ENCODE measurements at places on chromosomes 6 and 20.

- DNase-seq: no peak
Measured at GRCh38 chr20:34431168-34431567, 68.1 kb downstream of the ITCH start.

- DNase-seq: no peak
Measured at GRCh38 chr6:34657037-34657306, 39.6 kb downstream of the ILRUN start.

GRCh38 chr6:135088281-135088680 is 33.7 kb upstream of the HBS1L start:
- DNase-seq: no peak

DNA sequence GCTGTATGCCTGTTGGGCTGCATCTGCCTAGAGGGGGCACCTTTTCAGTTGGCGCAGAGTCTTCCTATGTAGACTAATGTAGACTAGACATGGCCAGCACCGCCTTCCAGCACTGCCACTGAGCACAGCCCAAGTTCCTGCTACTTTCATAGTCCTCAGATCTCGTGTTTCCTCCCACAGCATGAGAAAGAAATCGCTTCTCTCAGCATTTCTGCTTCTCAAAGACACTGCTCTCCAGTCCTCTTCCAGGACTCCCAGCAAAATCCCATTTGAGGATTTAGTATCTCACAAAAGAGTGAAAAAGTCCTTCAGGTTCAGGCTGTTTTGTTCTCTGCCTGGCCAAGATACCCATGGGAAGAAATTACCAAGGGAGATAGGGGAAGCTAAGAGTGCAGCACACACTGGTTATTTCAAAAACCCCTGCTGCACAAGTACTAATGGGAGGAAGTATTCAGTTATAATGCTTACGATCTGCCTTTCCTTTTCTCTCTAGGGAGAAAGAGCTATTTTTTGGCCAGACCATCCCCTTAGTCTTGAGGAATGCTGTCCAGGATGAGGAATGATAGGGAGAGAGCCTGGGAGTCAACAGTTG is 35.7 kb downstream of the OGFRL1 start:
- no peak for DNase-seq

GRCh38 chr6:168328086-168328485 is 8.5 kb upstream of the DACT2 start:
- DNase-seq: no peak

- DNase-seq: peak; percentile 88
Measured at GRCh38 chr6:26553635-26554446, 15.7 kb downstream of the HMGN4 start.

- no peak for DNase-seq
Measured at GRCh38 chr6:5763871-5764270, 242.9 kb downstream of the NRN1 start.

- DNase-seq: no peak
Measured at GRCh38 chr20:11372876-11373790, 544.6 kb upstream of the BTBD3 start.

GRCh38 chr6:136063096-136063495 is 187.0 kb downstream of the MTFR2 start:
- no peak for DNase-seq

DNA sequence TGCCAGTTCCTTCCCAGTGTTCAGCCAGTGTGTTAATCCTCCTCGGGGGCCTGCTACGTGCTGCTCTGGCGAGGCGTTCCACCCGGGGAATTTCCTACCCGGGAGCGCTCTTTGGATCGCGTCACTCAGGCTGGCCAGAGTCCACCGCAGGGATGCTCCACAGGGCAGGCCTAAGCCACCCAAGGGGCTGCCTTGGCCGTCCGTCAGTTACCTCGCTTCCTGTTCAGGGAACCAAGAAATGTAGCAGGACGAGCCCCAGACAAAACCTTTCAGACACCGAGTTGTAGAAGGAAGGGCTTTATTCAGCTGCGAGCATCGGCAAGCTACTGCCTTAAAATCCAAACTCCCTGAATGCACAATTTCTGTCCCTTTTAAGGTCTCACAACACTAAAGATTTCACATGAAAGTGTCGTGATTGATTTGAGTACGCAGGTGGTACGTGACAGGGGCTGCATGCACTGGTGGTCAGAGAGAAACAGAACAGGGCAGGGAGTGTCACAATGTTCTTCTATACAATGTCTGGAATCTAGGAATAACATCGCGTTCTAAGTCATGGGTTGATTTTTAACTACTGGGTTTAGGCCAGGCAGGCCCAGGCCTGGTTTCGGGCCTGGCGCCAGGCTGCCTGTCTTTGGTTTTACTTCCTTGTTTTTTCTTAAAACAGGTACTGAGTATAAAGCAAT is 15.7 kb upstream of the POU5F1 start:
- peak; percentile 76 for DNase-seq

- DNase-seq: peak; percentile 50
Measured at GRCh38 chr6:30508890-30509736, 19.8 kb downstream of the HLA-E start.

DNA sequence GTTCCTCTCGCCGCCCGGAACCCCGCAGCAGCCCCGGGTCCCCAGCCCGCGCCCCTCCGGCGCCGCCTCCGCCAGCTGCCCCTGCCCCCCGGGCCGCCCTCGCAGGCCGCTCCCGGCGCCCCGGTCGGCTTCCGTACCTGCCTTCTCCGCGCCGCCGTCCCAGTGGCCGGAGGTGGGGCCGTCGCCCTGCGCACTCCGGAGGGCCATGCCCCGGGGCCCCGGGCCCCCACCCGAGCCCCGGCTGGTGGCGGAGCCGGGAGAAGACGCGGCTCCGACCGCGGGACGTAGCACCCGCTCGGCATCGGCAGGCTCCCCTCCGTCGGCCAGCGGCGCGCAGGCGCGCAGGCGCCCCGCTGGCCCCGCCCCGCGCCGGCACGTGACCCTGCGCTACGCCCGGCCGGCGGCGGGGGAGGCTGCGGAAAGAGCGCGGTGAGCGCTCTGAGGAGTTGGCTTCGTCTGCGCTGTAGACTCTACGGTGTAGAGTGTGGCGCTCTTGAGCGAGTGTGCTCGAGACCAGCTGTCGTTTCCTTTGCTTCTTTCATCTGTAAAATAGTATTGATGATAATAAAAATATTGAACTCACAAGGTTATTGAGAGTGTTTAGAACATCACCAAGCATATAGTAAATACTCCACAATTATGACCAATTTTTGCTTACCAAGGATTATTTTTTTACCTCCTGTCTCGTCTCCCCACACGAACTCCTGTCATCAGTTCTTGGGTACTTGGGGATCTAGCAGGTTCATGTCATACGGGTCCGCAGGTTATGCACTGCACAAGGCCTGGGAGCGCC is at the start of gene TBC1D20:
TBC1D20 (minus strand) TSS at position 335 of the 793 bp plus-strand sequence; CDS start at position 207, 128 bp downstream.
- DNase-seq: peak; percentile 84

DNA sequence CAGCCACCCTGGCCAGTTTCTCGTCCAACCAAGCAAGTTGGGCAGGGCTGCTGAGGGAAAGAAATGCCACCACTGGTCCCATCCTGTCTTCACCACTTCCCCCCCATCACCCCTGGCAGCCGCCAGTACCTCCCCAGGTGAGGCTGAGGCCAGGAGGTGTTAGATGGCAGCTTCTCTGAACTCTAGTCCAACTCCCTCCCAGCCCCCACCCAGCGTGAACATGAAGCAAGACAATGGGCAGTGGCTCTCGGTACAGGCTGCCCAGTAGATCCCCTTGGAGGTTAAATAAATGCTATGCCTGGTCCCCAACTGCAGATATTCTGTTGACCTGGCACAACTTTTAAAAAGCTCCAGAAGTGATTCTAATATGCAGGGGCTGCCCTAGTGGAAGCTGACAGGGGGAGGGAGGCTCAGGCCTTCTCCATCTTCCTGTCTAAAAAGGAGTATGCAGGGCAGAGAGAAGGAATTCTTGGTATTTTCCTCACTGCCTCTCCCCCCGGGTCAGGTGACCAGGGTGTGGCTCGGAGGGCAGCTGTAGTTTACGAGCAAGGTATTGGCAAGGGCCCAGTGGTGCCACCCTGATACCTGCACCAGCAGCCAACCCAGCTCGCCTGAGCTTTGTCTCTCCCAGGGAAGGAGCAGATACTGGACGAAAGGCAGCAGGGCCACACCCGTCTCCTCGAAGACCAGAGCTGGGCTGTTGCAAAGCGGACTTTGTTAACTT is 25.7 kb downstream of the KCNK5 start:
- DNase-seq: no peak

DNA sequence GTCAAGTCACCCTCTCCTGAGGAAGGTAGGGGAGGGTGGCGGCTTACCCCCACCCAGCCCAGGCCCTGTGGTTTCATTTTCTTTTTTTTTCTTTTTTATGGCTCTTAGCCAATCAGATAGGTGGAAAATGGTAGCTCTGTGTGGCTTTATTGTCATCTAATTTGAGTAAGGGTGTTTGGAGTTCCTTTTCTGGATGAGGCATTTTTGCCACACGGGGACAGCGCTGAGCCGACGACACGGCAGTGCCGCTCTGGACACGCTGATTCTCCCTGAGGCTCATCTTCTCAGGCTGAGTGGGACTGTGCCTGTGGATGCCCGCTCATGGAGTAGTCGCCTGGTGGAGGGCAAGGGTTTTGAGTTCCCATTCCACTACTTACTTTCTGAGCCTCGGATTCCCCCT is 37.6 kb upstream of the ANGPT4 start:
- no peak for DNase-seq

DNA sequence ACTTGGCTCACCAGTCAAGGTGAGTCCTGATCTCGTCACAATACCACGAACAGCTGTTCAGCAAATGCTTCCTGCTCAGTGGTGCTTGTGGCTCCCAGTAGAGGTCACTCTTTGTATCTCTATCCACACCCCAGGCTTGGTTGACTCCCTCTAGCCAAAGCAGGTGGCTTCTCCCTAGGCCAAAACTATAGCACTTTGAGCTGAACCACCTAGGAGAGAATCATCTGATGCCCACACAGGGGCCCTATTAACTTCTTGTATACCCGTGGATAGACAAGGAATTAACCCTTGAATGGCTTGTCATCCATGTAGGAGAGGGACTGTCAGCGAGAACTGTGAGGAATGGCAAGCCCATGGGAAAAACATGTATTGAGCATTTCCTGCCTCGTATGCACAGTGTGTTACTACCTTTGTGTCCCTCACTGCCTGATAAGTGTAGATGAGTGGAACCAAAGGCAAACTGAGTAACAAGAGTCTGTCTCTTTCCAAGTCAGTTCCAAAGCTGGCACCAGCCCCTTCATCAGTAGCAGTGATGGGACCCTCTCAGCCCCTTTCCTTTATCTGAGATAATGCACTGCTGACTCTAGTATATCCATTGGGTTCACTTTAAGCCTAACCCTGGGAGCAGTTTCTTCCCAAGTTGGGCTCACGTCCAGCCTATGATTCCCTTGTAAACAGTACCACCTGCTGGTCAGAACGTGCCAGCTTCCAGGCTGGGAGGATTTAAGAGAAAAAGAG is 42.5 kb downstream of the EIF2S2 start:
- DNase-seq: peak; percentile 78

DNA sequence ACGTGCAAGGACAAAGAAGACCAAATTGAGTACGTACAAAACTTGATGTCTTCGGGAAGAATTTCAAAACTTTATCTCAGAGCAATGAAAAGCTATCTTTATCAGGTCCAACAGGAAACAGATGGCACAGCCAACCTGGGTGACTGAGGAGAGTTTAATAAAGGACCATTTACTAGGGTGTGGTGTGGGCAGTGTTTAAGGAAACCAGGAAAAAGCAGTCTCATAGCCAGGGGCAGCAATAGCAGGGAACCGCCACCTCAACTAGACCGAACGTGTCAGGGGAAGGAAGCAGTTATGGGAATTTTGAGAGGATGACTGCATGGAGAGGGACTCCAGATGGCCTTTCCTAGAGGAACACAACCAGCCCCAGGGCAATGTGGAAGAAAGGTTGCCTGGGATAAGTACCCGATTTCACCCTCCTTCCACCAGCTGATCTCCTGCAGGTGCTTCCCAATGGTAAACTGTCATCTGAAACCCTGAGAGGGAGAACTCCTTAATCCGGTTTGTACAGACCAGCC is 15.2 kb upstream of the TAAR5 start:
- DNase-seq: no peak

GRCh38 chr20:3993109-3993508 is 22.2 kb downstream of the RNF24 start:
- DNase-seq: no peak

DNA sequence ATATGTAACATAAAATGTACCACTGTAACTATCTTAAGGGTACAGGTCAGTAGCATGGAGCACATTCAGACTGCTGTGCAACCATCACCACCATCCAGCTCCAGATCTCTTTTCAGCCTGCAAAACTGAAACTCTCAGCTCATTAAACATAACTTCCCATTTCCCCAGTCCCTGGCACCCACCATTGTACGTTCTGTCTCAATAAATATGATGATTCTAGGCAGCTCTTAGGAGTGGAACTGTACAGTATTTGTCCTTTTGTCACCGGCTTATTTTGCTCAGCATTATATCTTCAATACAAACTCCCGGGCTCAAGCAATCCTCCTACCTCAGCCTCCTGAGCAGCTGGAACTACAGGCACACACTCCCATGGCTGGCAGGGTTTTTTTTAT is 1.5 kb downstream of the ZC3H12D start:
- DNase-seq: no peak

- no peak for DNase-seq
Measured at GRCh38 chr6:79261666-79262065, 27.2 kb upstream of the HMGN3 start.
